ENCODE measurements at places on chromosomes 12 and 14.

- no peak for DNase-seq
Measured at GRCh38 chr12:90020436-90020835, 311.8 kb upstream of the ATP2B1 start.

- no peak for DNase-seq
Measured at GRCh38 chr14:104639471-104639870, 34.9 kb upstream of the TMEM179 start.

- DNase-seq: no peak
Measured at GRCh38 chr12:72471806-72472205, 199.6 kb downstream of the TRHDE start.

DNA sequence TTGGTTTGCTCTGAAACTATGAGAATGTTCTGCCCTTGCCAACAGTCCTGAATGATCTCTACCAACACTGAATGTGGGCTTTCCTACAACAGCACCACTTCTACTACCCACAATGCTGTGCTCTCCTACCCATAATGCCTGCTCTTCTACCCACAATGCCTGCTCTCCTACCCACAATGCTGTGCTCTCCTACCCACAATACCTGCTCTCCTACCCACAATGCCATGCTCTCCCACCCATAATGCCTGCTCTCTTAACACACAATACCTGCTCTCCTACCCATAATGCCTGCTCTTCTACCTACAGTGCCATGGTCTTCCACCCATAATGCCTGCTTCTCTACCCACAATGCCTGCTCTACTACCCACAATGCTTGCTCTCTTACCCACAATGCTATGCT lies 92.3 kb downstream of the KCNK13 start:
- peak; percentile 7 for DNase-seq

GRCh38 chr12:78244916-78245507 lies 414.3 kb downstream of the NAV3 start:
- DNase-seq: no peak

GRCh38 chr12:29582146-29582545 lies 84.7 kb upstream of the OVCH1 start:
- no peak for DNase-seq

DNA sequence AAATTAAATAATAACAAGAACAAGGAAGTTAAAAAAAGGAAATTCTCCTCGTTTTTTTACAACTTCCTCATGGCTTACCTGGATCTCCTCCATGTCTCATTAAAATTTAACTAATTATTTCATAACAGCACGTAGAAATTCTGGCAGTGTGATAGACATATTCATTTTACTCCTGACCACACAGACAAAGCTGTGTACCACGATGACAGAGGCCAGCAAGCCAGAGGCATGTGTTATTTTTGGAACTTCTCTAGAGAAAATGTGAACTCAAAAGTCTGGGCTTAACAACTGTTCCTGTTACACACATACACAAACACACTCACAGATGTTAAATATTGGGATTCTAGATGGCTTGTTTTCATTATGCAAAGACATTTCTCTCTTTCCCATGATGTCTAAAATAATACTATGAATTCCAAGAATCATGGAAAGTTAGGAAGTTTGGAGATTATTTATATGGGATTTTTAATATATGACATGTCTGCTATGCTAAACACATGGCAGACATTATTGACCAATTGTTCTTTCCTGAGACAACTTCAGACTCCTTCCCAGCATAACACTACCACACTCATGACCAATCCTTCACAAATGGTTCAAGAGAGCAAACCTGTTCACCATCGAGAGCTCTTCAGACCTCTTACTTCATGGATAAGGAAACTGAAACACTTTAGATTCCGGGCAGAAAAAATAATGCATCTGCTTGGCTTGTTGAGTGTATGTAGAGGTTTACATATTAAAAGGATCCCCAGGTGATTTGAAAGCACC lies 158.7 kb downstream of the DACT1 start:
- no peak for DNase-seq

DNA sequence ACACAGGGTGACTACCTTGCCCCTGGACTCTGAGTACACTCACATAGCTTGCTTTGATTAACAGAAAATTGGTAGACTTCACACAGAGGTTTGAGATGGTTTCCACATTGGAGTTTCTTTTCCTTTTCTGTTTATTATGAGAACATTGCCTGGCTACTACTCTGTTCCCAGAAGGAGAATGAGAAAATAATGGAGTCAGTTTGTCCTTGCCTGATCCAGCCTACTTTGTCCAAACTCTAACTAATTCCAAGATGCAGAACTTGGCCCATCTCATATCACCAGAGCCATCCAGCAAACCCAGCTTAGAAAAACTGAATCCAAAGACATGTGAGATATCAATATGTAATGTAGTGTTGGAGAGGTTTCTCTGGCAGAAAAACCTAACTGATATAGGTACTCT lies 20.4 kb downstream of the TAS2R50 start:
- no peak for DNase-seq

- DNase-seq: no peak
Measured at GRCh38 chr12:9340422-9341259, 132.4 kb upstream of the PZP start.

DNA sequence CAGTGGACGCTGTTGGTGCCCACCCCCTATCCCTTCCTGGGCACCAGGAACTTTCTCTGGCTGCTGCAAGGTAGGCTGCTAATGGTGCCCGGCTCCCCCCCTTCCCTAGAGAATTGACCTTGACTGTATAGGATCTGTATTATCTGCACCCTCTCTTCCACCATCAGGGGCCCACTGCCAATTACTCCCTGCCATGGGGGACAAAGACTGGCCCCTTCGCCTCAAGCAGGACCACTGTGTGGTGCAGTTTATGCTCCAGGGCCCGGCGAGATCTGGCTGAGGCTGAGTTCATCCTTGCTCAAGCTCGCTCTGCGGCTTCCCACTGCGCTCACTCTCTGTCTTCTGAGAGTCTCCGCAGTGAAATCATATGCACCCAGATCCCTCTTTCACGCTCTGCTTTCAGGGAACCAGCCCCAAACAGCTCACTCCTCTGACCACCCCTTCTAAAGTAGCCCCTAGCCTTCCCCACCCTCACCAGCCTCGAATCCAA lies 95.2 kb downstream of the LGMN start:
- DNase-seq: no peak

DNA sequence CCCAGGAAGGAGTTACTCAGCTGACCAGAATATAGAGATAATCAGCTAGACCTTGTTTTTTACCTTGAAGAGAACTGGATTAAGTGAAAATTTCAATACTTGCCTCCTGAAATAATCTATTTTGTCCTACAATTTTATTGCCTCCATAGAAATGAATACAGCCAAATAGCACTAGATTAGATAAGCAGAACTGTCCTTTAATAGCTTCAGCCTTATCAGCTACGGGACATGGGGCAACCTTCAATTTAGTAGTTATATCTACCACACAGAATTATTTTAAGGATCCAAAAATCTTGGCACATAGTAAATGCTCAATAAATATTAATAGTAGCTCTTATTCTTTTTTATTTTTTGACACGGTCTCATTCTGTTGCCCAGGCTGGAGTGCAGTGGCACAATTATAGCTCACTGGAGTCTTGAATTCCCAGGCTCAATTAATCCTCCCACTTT lies 67.2 kb upstream of the PLEKHG3 start:
- no peak for DNase-seq

DNA sequence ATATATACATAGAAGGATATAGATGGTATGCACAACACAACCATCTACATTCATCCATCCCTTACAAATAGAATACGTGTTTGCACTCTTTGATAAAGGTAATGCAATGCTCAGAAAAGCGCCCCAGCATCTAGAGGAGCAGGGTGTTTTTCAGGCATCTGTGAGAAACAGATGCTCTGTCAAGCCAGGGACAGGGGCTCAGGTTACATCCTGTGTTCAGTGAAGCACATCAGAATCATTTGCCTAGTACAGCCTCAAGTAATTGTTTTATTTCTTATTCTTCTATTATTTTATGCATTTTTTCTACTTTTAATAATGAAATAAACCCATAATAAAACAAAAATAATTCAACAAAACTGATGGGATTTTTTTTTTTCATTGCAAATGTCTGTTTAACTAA lies 50.5 kb upstream of the HIF1A start:
- DNase-seq: no peak

DNA sequence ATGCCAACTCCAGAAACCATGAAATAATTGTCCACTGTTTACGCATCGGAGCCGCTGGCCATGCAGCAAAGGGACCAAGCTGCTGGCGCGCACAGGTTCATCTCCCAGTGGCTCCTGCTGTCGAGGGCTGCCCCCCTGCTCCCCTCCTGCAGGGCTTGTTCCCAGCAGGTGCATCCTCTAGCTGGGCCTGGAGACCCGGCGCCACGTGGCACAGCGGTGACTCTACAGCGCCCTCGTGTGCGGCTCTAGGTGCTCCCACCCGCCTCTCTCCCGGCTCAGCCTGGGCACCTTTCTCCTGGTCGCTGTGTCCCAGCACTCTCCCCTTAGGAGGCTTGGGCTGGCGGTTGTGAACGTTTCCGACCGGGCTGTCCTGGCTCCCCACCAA lies 37.5 kb upstream of the INF2 start:
- no peak for DNase-seq

DNA sequence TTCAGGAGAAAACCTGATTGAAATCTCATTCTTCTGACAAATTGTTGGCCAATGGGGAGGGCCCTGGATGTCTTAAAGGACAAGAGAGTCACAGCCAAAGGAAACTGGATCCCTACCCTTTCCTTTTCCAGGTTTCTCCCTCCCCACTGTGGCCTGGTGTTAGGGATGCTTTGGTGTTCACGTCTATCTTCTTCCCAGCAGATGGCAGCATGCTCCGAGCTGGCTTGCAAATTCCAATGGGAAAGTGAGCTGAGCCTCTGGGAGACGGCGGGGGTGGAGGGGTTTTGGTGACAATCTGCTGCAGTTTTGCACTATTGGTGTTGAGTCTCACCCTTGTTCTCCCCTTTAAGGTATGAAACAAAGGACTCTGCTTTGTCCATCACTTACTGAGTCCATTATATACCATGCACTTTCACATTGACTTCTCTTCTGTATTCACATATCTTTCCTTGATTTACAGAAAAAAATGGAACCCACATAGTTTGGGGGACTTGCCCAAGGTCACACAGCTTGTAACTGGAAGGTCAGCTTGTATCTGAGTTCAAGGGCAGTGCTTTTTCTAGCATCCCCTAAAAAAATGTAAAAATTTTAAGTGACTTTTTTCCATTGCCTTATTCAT lies 39.3 kb downstream of the CCDC177 start:
- no peak for DNase-seq

DNA sequence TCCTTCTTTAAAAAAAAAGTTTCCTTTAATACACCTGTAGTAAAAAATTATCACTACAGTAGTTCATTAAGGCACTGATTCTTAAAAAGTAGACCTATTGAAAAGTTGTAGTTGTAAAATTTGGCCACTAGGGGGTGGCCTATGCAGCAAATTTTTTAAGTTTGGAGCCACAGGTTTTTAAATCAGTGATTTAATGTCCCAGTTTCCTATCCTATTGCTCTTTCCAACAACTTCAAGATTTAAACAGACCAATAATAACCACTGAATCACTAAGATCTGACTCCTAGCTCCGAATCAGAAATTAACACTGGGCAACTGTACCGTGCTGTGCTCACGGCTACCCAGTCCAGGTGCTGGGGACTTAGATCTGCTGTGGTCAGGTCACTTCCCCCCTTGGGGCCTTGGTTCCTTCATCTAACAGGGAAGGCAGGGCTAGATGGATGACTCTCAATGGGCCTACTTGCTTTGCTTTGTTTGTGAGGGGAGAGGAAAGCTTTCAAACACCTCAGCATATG lies 279.3 kb downstream of the MED13L start:
- peak; percentile 7 for DNase-seq

DNA sequence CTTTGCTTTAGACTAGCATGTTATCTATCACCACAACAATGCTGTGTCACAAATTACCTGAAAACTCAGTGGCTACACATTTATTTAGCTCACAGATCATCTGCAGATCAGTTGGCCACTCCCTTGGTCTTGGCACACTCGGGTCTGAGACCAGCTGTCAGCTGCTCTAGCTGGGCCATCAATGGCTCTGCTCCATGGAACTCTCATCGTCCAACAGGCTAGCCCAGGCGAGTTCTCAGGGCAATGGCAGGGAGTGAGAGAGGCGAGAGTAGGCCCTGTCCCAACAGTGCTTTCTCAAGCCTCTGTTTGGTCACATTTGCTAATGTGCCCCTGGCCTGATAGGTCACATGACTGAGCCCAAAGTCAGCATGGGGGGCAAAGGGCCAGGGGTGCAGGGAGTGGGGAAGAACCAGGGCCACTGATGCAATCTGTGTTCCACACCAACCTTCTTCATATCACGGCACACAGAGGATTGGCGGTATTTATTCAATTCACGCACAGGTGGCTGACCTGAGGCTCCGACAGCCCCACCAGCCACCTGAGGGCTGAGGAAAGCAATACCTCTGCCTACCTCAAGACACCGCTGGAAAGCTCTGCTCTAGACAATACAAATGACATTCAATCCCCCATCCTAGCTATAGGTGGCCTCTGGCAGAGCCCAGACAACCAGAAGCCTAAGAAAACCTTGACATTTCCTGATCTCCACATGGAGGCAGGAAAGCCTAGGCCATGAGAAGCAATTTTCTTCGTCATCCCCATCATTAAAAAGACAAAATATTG lies 82.5 kb downstream of the NT5DC3 start:
- DNase-seq: no peak

DNA sequence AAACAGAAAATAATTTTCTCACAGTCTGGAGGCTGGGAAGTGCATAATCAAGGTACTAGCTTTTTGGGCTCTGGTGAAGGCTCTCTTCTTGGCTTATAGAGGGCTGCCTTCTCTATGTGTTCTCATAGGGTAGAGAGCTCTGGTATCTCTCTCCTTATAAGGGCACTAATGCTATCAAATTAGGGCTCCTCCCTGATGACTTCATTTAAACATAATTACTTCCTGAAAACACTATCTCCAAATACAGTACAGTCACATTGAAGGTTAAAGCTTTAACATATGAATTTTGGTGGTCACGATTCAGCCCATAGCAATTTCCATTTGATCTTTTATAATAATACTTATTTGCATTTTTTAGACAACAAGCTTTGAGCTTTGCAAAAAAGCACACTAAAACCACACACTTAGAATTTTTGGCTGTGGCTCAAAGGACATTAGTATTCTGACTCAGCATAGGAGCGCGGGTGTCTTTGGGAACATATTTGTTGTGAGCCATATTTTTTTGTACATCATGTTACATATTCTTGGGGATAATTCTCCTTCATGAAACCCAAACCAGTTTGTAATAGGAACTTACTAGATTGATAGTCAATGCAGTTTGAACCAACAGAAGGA lies 808.1 kb upstream of the FBXO33 start:
- DNase-seq: no peak

Measured in GM12864 (cell line).